ENCODE measurements at places on chromosomes 5 and 9.

DNA sequence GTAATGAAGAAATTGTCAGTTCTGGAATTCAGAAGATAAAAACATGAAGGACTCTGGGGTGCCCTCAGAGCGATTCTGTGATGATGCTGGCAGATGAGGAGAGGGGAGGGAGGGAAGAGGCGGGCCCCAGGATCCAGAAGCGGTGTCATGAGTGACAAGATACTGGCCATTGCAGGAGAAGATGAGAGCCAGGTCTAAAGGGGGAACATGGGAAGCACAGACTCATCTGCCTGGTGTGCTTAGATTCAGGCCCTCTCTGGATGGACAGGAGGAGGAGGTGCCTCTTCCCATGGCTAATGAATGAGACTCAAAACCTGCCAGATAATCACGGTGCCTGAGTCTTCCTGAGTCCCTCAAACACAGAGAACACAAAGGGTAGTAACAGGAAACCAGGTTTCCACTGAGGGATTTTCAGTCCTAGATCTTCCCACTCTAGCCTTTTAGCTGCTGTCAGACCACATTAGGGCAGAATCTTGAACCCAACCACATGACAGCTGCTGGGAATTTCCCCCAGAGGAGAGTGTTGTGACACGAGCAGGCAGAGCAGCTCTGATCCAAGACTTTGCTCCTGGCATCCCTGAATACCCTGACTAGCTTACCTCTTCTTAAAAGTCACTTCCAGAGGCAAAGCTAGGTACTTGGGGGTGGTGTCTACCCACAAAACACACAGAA is 28.2 kb upstream of the HSPA9 start:
- no peak for DNase-seq

GRCh38 chr5:32004404-32004803 is 169.7 kb downstream of the GOLPH3 start:
- no peak for DNase-seq

DNA sequence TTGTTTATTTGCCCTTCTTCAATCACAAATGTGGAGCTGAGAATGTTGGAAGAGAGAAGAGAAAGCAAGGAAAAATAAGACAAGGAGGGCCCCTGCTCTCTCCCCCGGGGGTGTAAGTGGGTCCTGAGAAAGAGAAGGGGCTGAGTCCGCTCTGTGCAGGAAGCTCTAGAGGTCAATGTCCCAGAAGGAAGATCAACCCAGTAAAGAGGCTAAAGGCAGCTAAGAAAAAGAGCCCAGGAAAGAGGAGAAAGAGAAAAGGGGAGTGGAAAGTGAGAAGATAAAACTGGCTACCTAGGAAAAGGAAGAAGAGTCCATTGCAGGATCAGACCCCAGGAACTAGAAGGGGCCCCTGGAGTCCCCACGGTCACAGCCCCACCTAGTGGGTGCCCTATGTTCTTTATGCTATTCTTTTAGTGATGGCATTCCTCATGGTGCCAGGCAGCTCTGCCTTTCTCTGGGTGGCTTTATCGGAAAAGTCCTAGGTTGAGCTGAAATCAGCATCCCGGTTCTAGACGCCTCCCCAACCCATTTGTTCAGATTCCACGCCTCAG is 583.4 kb downstream of the ACTL7B start:
- DNase-seq: no peak

DNA sequence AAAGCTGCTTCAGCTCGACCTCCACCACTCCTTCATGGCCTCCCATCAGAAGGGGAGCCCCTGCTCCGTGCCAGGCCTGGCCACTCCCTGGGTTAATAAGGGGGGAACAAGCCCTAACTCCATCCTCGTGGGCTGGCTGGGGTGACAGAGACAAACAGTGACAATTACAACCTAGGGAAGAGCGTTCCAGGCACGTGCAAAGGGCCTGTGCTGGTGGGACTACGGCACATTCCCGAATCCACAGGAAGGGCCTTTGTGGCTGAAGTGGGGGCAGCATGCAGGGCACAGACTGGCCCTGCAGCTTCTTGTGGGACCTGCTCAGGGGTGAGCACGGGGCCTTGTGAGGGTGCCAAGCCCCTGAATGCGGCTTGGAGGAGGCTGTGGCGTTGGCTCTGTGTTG is 157.4 kb downstream of the C9orf50 start:
- no peak for DNase-seq

- DNase-seq: no peak
Observed at GRCh38 chr9:33184963-33185362, 17.8 kb upstream of the B4GALT1 start.

GRCh38 chr9:14525856-14526255 is 167.4 kb downstream of the ZDHHC21 start:
- DNase-seq: no peak

DNA sequence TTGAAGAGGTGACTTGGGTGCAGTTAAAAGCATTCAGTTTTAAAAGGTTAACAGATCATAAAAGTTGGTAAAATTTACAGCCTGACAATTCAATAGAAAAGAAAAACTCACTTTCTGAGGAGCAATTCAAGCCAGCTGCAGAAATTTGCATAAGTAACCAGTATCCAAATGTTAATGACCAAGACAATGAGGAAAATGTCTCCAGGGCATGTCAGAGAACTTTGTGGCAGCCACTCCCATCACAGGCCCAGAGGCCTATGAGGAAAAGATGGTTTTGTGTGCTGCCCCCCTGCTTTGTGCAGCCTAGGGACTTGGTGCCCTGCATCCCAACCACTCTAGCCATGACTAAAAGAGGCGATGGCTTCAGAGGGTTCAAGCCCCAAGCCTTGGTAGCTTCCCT is 1406.5 kb upstream of the ACO1 start:
- DNase-seq: no peak

GRCh38 chr9:89383030-89383720 is 64.9 kb downstream of the SECISBP2 start:
- no peak for DNase-seq

DNA sequence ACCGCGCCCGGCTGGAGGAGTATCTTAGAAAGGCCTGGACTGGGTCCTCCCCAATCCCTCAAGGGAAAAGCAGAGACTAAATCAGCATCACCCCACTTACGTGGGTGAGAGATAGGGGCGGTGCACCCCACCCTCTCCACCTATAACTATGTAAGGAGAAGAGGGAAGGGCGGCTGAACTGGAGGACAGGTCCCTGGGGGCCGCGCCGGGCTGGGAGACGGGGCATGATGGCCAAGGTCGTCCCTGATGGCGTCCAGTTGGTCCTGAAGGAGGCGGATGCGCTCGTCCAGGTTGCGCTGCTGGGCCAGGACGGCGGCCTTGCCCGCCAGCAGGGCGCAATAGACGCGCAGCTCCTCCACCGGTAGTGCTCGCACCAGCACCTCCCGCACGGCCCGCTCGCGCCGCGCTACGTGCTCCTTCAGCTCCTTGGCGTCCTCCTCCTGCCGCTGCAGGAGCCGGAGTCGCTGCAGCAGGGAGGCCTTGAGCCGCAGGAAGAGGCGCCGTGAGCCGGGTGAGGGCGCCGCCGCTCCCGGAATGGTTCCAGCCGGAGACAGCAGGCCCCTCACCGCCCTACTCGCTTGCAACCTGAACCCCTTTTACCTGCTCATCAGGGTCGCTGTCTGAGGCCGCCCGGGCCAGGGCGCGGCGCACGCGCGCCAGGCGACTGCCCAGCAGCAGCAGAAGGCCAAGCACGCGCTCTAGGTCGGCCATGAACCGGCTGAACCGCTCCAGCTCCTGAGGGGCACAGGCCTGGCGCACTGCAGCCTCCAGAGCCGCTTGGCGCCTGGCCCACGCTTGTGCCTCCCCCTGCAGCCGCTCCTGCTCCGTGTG is 7.6 kb downstream of the SHROOM1 start:
- DNase-seq: no peak

DNA sequence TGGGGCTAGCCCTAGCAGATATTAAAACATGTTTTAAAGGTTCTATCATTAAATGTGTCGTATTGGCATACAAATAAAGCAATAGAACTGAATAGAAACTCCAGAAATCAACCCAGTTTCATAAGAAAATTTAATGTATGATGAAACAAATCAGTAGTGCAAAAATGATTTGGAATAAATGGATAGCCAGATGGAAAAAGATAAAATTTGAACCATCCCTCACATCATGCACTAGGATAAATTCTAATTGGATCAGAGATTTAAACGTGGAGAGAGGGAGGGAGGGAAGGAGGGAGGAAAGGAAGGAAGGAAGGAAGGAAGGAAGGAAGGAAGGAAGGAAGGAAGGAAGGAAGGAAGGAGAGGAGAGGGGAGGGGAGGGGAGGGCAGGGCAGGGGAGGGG is 235.3 kb downstream of the SEC61B start:
- no peak for DNase-seq

DNA sequence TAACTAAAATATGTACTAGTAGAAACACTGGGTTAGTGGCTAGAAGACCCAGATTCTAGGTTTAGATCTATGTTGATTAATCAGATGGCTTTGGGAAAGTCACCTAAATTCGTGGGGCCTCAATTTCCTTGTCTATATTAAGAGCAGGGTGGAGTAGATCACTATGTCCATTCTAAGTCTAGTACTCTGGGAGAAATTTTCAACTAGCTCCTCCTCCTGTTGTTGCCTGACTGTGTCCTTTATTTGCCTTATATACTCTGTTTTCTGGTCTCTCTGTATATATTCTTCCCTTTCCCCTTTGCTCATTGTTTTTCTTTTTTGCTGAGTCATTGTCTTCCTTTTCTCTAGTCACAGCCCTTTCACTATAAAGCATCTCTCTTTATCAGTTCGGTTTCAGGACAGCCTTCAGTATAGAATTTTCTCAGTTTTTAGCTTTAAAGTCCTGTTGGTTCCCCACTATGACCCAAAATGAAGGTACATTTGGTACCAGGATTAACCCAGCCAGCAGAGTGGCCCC is 44.5 kb upstream of the CDH6 start:
- DNase-seq: no peak

- no peak for DNase-seq
Observed at GRCh38 chr5:79516986-79517385, 3.1 kb upstream of the HOMER1 start.

- no peak for DNase-seq
Observed at GRCh38 chr9:34651321-34651720, 664 bp upstream of the IL11RA start.

GRCh38 chr9:89753472-89754055 is 148.8 kb downstream of the GADD45G start:
- DNase-seq: no peak

- DNase-seq: no peak
Observed at GRCh38 chr5:92836855-92837755, 743.9 kb downstream of the NR2F1-AS1 start.

- no peak for DNase-seq
Observed at GRCh38 chr5:6088706-6089105, 289.6 kb downstream of the MED10 start.

- no peak for DNase-seq
Observed at GRCh38 chr5:87770601-87771121, 357.9 kb upstream of the CCNH start.

- DNase-seq: no peak
Observed at GRCh38 chr9:18442629-18443491, 31.1 kb upstream of the ADAMTSL1 start.

GRCh38 chr9:109861499-109861898 is 81.5 kb downstream of the PALM2AKAP2 start:
- no peak for DNase-seq

- DNase-seq: no peak
Observed at GRCh38 chr5:765948-766631, 18.4 kb downstream of the ZDHHC11B start.

DNA sequence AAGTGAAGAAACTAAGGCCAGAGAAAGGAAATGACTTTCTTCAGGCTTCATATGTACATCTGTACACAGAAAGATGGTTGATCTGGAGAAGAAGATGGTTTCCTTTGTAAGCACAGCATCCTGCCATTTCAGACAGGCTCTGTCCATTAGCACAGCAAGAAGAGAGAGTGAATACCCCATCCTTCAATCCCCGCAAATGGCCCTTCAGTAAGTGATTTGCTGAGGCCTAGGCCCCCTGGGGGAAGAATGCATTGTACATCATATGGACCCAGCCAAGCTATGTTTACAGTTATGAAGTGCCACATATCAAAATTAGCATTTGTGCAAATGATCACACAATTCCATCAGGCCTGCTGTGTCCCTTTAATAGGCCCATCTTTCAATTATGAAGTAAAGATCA is 657.4 kb downstream of the BRINP1 start:
- no peak for DNase-seq

DNA sequence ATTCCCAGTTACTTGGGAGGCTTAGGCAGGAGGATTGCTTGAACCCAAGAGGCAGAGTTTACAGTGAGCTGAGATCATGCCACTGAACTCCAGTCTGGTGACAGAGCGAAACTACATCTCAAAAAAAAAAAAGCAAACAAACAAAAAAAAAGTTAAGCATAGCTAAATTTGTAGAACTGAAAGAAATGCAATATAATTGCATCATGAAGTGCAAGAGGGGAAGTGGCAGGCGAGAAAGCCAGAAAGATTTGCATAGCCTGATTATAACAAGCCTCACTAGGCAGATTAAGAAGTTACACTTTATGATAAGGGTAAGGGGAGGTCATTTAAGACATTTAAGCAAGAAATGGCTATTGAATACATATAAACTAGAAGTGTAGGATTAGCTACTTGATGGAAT is 187.1 kb downstream of the EDIL3 start:
- no peak for DNase-seq

DNA sequence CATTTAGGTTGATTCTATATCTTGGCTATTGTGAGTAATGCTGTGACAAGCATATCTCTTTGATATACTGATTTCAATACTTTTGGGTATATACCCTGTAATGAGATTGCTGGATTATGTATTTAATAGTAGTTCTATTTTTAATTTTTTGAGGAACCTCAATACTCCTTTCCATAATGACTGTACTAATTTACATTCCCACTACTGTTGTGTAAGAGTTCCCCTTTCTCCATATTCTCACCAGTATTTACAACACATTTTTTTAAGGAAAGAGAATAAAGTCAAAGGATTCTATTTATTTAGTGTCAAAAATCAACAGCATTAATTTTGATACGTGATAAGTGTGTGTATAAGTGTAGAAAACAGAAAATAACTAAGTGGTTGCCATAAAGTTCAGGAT is 356.4 kb upstream of the EDIL3 start:
- no peak for DNase-seq

DNA sequence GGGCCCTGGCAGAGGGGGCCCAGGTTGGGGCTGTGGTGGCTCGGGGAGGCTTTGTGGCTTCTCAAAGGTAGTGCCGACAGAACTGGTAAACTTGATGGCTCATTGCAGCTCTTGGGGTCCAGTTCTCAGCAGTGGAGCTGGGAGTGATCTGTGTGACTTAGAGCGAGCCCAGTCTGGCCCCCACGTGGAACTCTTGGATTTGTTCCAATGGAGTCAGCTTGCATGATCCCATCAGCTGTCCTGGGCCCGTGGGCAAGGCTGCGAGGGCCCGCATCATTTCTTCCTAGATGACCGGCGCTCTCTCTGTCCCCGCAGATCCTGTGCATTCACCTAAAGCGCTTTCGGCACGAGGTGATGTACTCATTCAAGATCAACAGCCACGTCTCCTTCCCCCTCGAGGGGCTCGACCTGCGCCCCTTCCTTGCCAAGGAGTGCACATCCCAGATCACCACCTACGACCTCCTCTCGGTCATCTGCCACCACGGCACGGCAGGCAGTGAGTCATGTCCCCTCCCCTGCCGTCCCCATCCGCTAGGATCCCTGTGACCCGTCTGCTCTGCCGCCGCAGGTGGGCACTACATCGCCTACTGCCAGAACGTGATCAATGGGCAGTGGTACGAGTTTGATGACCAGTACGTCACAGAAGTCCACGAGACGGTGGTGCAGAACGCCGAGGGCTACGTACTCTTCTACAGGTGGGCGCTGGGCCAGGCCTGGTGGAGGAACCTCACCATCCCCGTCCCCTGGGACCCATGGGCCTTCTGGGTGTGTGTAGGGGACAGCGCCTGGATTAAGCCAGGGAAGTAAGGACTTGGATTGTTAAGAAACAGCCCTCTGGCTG is 39.2 kb downstream of the USP20 start:
- DNase-seq: no peak

GRCh38 chr5:143228597-143229293 is 174.7 kb downstream of the NR3C1 start:
- DNase-seq: no peak

- DNase-seq: no peak
Observed at GRCh38 chr5:141001446-141001843, 35.2 kb downstream of the PCDHAC2 start.
